ENCODE measurements at places on chromosomes 5 and 9.

- no peak for DNase-seq
These were observed 42.9 kb downstream of the RIC1 start for GRCh38 chr9:5671711-5672353.

GRCh38 chr5:95281226-95281625 is 3.7 kb downstream of the MCTP1 start:
- DNase-seq: no peak

DNA sequence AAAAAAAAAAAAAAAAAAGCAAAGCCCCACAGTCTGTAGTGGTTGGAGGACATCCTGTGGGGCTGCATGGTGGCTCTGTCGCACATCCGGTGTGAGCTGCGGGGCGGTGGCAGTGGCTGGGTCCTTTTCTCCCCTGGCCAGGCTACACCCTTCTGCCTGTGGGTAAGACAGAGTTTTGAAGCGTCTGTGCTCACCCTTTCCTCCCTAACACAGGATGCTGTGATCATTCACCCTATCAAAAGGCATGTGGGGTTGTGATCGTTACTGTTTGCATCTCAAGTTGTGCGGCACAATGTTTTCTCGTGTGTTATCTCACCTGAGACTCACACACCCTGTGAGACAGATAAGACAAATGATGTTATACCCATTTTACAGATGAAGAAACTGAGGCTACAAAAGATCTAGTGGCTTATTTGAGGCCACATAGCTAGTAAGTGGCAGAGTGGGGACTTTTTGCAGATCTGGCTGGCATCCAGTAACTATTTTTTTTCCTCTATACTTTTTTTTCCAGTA is 17.5 kb downstream of the IRF1 start:
- no peak for DNase-seq

DNA sequence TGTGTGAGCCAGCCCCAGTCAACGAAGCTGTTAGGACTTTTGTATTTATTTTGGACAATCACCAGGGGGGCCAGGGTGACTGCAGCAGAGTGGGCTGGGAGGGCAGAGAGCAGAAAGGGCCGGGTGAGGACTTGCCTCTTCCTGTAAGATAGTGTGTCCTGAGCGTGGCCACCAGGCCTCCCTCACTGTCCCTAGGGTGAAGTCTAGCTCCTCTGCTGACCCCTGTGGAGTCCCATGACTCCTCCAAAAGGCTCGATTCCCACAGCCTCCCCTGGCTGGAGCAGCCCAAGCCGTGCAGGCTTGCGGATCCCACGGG is 147.8 kb downstream of the RXRA start:
- no peak for DNase-seq

DNA sequence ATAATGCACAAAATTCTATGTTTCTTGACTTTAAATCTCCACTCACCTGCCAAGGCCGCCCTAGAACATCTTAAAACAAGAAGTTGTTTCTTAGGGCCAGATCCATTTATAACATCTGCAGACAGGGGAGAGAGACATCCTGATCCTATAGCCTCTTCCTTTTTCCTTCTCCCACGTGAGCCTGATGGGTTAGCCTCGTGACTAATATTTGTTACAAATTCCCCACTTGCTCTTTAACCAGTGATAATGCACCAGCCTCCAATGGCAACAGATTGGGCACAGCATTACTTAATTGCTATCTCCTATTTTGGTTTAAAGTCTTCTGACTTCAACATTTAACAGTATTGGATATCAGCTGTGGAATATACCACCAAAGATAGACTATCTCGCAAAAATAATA is 196.5 kb downstream of the GADD45G start:
- no peak for DNase-seq

DNA sequence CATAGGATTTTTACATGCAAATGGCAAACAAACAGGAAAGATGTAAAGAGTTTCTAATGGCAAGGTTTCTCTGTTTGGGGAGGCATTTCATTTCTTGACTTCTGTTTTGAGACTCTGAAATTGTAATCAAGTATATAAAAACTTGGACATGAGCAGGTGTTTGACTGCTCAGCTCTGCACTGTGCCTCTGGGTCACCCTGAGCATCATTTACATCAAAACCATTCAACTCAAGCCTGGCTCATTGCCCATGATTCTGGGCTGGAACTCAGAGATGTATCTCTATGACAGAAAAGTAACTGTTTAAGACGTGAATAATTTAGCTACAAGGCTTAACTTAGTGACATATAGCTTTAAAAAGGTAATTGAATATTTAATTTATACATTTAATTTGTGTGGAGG is 1402.4 kb upstream of the NUDT12 start:
- no peak for DNase-seq

- no peak for DNase-seq
These were observed 107.4 kb downstream of the FBXO38 start for GRCh38 chr5:148491015-148491792.

DNA sequence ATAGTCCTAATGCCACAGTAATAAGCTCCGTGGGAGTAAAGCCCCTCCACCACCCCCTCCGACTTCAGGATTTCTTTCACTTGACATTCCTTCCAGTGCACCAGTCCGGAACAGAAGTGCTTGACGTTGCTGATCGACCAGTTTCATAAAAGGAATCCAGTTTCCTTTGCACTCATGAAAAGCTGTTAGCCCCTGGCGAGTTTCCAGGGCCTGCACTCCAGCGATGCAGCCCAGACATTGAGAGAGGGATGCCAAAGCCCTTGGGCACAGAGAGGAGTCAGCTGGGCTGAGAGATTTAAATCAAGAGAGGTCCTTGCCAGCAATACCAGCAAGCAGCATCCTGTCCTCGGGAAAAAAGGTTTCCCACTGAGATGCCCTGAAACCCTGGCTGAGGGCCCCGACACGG is 170.1 kb downstream of the GABBR2 start:
- DNase-seq: no peak

DNA sequence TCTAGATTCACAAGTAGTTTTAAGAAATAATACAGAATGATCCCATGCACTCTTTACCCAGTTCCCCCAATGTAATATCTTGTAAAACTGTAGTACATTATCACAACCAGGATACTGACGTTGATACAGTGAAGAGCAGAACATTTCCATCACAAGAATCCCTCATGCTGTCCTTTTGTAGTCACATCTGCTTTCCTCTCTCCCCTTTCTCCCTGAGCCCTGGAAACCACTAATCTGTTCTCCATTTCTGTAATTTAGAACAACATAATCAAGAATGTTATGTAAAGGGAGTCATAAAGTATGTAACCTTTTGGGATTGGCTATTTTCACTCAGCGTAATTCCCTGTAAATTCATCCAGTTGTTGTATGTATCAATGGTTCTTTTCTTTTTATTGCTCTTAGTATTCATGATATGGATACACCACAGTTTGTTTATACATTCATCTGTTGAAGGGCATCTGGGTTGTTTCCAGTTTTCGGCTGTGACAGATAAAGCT is 61.1 kb downstream of the ERCC6L2 start:
- no peak for DNase-seq

- no peak for DNase-seq
These were observed 25.6 kb downstream of the CSF2 start for GRCh38 chr5:132099076-132099748.

GRCh38 chr5:160133918-160134304 is 14.7 kb upstream of the PWWP2A start:
- no peak for DNase-seq

- DNase-seq: no peak
These were observed 1248.9 kb upstream of the ACO1 start for GRCh38 chr9:31135567-31135966.

- no peak for DNase-seq
These were observed 8.9 kb downstream of the MTRR start for GRCh38 chr5:7877851-7878250.

DNA sequence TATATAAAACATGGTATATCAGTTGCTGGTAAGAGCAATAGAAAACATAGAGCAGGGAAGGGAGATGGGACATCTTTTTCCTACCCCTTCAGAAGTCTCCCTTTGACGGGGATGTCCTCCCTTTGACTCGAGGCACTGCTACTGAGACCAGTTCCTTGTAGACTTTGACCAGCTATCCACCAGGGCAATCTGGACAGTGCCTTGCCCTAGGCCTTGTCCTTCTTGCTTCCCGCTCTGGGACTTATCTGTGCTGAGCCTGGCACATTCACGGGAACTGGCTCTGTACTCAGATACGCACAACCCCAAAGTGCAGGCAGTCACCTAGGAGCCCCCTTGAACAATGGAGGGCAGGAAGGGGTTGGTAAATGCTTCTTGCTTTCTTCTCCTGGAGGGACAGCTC is 116.6 kb upstream of the ANKH start:
- DNase-seq: no peak

GRCh38 chr5:61002611-61003355 is 57.8 kb downstream of the NDUFAF2 start:
- no peak for DNase-seq

- DNase-seq: no peak
These were observed 137.6 kb downstream of the MRPL36 start for GRCh38 chr5:1661831-1662558.

DNA sequence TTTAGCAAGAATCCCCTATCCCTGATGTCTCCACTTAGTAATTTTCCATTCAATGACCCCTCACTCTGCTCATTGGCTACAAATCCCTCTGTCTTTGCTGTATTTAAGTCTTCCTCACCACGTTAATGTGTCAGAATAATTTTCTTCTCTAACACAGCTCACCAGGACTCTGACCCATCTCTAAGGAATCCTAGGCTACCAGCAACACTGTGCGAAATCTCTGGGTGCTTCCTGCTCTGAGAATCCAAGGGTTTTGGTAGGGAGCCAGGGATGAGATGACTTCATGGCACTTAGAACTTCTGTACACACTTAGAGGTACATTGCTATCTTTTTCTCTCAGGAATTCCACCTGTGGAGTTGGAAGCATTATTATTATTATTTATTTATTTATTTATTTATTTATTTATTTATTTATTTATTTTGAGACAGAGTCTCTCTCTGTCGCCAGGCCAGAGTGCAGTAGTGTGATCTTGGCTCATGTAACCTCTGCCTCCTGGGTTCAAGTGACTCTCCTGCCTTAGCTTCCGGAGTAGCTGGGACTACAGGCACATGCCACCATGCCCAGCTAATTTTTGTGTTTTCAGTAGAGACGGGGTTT is 53.5 kb downstream of the FOXI1 start:
- DNase-seq: no peak

DNA sequence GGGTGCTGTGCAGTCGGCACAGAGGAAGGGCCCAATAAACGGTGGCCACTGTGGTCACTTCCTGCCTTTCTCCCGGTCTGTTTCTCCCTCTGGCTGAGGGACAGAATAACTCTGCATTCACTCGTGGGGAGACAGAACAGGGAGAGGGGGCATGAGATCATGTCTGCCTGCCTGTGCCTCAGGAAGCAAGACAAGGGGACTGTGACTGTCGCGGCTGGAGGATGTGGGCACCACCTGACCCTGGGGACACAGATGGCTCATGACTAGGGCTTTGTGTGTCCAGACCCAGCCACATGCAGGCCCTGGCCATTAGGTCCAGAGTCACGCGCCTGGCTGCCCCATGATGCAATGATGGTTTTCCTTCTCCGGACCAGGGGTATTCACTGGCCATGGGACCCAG is 5.8 kb downstream of the TRUB2 start:
- DNase-seq: peak; percentile 23

- no peak for DNase-seq
These were observed 396.5 kb upstream of the MEF2C start for GRCh38 chr5:89279391-89280036.

- no peak for DNase-seq
These were observed 71.3 kb downstream of the HMCN2 start for GRCh38 chr9:130336885-130337284.

DNA sequence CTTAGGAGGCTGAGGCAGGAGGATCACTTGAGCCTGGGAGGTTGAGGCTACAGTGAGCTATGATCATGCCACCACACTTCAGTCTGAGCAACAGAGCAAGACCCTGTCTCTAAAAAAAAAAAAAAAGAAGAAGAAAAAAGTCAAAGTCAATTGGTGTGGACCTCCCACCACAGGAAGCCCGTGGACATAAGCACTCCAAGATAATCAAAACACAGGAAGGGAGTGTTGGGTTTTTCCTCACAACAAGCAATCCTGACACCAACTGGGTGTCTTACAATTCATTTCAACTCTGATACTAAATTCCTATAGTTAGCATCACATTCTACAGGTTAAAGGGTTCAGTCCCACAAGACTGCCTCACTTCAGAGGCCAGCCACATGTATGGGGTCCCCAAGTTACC is 70.7 kb downstream of the PDE6A start:
- DNase-seq: no peak

- DNase-seq: no peak
These were observed 244.7 kb downstream of the NPR3 start for GRCh38 chr5:32955814-32956213.

- DNase-seq: no peak
These were observed 87.8 kb upstream of the SPRY4 start for GRCh38 chr5:142412581-142412980.

DNA sequence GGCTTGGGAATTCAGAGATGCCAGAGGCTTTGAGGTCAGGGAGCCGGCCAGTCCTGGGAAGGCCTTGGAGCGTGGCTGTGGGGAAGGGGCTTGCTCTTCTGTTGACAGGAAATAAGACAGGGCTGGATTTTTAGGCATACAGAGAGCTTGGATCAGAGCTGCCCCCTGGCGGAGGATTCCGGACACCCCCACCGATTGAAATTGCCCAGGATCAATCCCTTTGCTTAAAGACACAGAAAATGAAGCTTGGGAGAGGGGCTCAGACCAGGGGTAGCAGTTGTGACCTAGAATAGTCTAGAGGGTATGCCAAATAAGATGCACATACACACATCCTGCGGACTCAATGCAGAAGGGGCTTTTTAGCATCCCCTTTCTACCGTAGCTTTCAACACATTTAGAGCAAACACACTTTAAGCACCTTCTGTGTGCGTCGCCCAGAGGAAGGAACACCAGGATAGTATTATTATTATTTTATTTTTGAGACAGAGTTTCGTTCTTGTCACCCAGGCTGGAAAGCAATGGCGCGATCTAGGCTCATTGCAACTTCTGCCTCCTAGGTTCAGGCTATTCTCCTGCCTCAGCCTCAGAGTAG is 1.7 kb upstream of the NTMT1 start:
- no peak for DNase-seq

- no peak for DNase-seq
These were observed 183.8 kb downstream of the NR3C1 start for GRCh38 chr5:143219696-143220095.

DNA sequence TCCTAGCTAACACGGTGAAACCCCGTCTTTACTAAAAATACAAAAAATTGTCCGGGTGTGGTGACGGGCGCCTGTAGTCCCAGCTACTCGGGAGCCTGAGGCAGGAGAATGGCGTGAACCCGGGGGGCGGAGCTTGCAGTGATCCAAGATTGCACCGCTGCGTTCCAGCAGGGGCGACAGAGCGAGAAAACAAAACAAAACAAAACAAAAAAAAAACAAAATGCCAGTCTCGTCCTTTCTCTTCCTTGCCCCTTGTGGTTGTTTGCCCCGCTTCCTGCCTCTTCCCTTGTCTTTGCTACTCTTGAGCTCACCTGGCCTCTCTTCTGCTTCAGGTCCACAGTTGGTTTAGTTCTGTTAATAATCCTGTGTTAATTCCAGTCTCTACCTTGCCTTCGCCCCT is 22.5 kb downstream of the PRDM6 start:
- no peak for DNase-seq

Data from hypothalamus (tissue), 51 donors.